ENCODE measurements at places on chromosomes 13 and 19. TPM values are rescaled to one million over a fixed set of nuclear protein-coding genes. Genes with fewer than 3 reads are reported as not detected.

DNA sequence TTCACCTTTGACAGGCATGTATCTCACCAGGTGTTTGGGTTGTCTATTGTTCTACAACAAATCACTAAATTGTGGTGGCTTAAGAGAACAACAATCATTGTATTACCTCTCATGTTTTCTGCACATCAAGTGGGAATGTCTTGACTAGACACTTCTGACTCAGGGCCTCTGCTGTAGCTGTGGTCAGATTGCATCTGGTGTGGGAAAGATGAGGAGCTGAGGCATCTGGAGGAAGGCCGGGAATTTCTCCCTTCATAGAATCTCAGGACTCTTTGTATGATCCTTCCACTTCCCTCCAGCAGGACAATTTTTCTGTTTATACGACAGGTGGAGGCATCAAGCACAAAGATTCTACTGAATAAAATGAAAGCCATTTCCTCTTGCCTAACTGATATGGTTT is 511.8 kb upstream of the NBEA start:
- DNase-seq = no peak

DNA sequence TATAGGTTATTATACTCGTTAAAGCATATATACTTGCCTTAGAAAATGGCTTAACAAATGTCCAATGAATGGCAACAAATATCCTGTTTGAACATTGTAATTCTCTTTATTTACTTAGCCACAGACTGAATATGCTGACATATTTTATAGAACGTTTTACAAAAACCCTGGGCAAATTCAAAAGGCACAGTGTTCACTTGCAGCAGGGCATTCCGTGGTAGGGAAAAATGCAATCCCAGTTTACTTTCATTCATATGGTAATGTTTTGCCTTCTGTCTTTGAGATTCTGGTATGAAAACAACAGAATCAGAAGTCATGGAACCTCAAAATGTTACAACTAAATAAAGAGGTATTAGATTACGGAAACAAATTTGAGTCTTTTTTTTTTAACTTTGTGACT is 56.2 kb upstream of the MYCBP2 start:
- no peak for DNase-seq

DNA sequence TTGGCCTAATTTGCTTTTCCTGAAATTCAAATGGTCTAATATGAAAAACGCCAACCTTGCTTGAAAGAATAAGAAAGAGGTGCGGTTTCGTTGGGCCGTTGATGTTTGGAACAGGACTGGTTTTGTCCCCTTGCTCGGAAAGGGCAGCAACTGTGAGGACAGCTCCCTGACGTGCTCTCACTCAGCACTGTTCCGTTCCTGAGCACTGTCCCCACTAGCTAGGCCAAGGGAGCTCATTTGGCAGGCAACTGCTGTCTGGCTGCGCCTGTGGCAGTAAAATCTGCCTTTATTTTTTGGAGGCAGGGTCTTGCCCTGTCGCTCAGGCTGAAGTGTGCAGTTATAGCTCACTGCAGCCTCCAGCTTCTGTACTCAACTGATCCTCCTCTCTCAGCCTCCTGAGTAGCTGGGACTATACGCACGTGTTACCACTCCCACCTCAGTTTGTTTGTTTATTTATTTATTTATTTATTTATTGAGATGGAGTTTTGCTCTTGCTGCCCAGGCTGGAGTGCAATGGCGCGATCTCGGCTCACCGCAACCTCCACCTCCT is 4.5 kb downstream of the LDLR start:
- no peak for DNase-seq

DNA sequence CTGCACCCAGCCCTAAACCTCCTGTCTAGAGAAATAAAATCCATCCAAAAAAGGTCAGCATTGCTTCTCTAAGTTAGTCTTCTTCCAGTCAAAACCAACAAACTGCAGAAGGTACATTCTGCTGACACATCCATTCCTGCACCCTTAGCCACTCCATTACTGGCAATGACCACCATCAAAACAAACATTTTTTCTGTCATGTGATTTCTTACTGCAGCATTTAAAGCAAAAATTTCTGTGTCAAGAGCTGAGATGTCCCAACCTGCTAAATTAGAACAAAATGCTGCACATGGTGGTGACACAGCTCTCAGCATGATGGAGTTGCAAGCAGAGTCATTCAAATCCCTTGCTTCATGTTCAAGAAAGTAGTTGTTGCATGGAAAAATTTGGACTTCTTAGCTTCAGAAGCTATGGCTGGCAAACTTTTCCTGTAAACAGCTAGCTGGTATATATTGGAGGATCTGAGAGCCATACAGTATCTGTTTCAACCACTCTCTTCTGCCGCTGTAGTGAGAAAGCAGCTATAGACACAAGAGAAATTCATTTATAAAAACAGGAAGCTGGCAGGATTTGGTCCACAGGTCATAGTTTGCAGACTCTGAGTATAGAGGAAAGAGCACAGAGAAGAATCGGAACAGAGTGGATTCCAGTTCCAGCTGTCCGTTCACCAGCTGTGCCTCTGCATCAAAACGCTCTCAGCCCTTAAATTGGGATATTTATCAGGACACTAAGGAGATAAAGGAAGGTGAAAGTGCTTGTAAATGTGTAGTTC is 17.4 kb downstream of the RUBCNL start:
- DNase-seq = no peak

GRCh38 chr13:20125129-20125782 is 35.6 kb downstream of the GJA3 start:
- no peak for DNase-seq

DNA sequence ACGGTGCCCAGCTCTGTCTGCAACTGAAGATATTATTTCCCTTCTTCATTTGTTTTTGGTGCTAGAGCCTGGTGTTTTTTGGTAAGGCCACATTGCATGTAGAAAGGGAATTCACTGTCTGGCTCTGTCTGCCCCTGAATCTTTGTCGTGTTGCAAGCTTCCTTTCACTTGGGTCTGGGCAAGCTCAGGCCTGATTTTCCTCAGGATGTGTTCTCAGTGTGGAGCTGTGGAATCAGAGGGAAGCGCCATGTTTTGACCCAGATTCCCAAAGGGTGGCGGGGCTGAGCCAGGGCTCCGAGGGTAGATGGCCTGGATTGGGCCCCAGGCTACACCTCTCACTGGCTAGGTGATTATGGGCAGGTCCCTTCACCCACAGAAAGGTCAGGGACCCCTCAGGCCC is 8.6 kb downstream of the PRKCSH start:
- no peak for DNase-seq

GRCh38 chr19:12994701-12995595 is at the start of gene NFIX:
Gene NFIX (plus strand): TSS chr19:12995475. CDS start chr19:12995838, 363 bp downstream.
- no peak for DNase-seq

The LRRC8E gene
- total RNA-seq = 0.30 TPM

The DACT3 gene
- 23.8 TPM for total RNA-seq

The CEACAM7 gene
- total RNA-seq = not detected

The CFAP97D2 gene
- not detected for total RNA-seq

Data from cardiac septum (tissue), 1 donor.